ENCODE measurements at places on chromosomes 16 and 17. TPM values are rescaled to one million over a fixed set of nuclear protein-coding genes. Genes with fewer than 3 reads are reported as not detected.

DNA sequence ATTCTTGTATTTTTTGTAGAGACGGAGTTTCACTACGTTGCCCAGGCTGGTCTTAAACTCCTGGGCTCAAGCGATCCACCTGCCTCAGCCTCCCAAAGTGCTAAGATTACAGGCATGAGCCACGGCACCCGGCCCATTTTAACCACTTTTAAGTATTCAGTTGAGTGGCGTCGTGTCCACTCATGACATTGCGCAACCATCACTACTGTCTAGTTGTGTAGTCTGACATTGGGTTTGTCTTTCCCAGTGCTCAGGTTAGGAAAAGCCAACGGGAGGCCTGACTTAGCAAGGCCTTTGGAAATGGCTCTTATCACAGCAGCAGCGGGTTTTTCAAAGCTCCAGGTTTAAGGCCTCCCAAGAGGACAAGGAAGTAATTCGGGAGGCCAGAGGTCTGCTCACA, 58.7 kb downstream of the LITAF start:
- no peak for ATAC-seq

MMP25 gene
- total RNA-seq = 0.80 TPM

- no peak for ATAC-seq
These were observed at the start of gene GSG1L for GRCh38 chr16:28063591-28064061. Gene GSG1L (minus strand): TSS chr16:28063714. CDS start chr16:28063424, 290 bp downstream.

DNA sequence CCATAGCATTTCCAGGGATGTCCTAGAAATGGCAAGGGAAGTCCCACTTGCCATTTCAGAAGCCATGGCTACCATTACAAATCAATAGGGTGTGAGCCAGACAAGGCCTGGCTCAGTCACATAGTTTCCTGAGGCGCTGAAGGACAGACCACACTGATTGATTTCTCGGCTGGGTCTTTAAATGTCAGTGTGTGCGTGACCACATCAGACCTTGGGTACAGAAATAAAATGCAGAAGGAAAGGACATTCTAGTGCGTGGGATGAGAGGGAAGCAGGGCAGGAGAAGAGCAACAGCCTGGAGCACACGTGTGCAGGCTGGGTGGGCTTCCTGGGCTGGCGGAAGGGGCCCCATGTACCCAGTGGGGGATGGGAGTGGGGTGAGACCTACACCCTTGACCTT, 58.7 kb upstream of the LYRM9 start:
- ATAC-seq = no peak

CLEC3A gene
- total RNA-seq = not detected

CD300E gene
- 0.12 TPM for total RNA-seq

- no peak for ATAC-seq
These were observed 79.9 kb downstream of the MRC2 start for GRCh38 chr17:62707425-62707739.

- ATAC-seq = no peak
These were observed 342.7 kb downstream of the SOX9 start for GRCh38 chr17:72463287-72464102.

DNA sequence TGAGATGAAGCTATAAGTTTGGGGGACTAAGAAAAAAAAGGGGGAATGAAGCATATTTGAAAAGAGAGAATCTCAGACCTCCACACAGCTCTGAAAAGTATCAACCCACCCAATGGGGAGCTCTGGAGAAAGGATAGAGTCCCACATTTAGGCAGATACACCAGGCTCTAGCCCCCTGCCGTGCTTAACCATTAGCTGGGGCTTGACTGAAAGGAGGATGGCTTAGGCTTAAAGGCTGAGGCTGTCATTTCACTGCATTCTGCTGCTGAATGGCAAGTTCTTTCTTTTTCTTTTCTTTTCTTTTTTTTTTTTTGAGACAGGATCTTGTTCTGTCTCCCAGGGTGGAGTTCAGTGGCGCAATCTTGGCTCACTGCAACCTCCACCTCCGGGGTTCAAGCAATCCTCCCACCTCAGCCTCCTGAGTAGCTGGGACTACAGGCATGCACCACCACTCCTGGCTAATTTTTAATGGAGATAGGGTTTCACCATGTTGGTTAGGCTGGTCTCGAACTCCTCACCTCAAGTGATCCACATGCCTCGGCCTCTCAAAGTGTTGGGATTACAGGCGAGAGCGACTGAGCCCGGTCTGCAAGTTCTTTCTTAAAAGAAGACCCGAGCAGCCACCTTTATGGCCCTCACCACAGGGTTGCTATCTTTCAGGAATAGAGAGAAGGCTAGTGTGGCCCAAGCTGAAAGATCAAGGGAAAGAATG, 9.0 kb upstream of the MMP2 start:
- ATAC-seq = no peak

GRCh38 chr16:66161942-66162341, 204.5 kb upstream of the CDH5 start:
- ATAC-seq = no peak

Data from esophagus mucosa (tissue), 1 donor.